ENCODE measurements at places on chromosomes 16 and 17. TPM values are rescaled to one million over a fixed set of nuclear protein-coding genes. Genes with fewer than 3 reads are reported as not detected.

GRCh38 chr17:73910206-73910605 lies 266.0 kb upstream of the SDK2 start:
- DNase-seq, result no peak

DNA sequence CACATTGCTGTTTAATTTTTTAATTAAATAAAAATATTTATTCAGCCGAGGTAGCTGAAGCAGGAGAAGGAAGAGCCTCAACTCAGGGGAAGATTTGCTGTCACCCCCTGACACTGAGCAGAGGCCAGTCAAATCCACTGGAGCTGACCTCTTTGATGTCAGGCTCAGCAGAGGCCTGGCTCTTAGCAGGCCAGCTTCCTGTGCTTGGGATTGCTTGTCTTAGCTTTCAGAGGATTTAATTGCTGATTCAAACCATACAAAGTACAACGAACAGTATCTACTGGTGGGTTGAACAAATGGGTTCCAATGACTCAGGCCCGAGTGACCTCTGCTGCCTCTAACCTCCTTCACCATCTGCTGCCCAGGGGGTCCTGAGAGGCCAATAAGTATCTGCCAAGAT lies 417.0 kb upstream of the HSBP1 start:
- no peak for DNase-seq

CLEC10A gene
- 9.7 TPM for polyA plus RNA-seq

GRCh38 chr17:8836821-8837562 lies 30.5 kb downstream of the PIK3R6 start:
- DNase-seq, result no peak

DNA sequence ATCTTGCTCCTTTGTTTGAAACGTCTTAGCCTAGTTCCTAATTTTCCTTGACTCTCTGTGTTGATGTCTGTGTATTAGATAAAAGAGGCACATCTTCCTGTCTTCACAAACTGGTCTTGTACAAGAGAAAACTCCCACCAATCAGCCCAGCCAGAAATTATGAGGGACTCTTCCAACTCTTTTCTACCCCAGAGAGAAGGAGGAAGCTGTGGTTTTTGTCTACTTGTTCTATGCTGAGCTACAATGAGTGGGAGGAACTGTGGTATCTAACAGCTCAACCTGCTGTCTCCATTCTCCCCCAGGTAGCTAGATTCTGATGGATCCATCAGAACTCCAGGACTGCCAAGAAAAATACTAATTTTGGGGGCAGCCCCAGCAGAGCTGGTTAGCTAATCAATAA lies 392.5 kb downstream of the HS3ST3B1 start:
- no peak for DNase-seq

DNA sequence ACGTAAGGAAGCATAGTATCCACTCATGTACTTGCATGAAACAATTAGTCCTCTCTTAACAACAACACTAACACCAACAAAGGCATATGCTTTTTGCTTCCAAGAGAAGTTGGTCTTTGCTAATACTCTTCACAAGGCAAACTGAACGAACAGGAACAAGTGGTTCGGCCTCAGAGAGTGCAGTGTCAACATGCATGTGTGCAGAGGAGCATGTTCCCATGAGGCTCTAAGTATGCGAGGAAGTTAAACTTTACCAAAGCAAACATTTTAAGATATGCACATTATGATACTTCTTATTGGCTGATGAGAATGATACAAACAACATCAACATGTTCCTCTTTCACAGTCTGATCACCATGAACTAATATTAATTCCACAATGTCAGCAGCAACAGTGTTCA lies 285.3 kb upstream of the IRX5 start:
- DNase-seq, result no peak

CDH1 gene
- 341 TPM for polyA plus RNA-seq

NPIPB8 gene
- polyA plus RNA-seq, result 2.5 TPM

GRCh38 chr17:16943541-16944333 lies 28.2 kb downstream of the TNFRSF13B start:
- DNase-seq, result no peak

- peak; percentile 40 for DNase-seq
Observed at GRCh38 chr17:33674685-33675084, 381.6 kb upstream of the ASIC2 start.

All from large intestine (tissue), 12 donors.